ENCODE measurements at places on chromosomes 13 and 19.
A peak's percentile ranks its signal among the peaks of the same experiment; 100 is the strongest.

DNA sequence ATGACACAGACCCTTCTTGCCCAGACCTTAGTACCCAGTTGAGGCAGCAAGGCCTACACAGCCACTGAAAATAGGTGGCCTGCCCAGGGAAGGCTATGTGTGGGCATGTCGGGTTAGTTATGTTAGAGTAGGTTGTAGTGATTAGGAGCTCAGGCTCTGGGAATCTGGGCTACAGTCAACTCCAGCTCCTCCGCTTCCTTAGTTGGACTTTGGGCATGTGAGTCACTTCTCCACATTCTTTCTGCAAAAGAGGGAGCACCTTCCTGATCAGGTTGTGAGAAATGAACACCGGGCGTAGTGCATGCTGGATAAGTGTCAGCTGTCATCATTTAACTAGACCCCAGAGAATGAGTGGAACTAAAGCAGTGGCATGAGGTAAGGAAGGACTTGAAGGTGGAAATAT lies 64.8 kb downstream of the ARHGAP35 start:
- no peak for DNase-seq

DNA sequence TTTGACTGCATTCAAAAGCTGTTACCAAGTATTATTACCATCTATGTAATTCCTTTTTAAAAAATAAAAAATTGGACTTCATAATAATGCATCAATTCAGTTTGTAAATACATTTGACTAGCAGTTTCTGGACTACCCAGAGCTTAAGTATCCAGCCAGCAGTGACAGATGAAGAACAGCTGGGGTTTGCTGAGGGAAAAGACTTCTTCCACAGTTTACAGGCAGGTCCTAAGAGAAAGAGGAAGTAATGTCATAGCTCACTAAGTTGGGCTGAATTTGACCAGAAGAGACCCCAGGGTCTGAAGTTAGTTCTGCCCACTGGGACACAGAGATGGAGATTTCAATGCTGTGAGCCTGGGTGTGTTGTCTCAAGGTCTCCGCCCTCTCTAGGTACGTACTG lies 96.4 kb downstream of the MBNL2 start:
- DNase-seq, result no peak

DNA sequence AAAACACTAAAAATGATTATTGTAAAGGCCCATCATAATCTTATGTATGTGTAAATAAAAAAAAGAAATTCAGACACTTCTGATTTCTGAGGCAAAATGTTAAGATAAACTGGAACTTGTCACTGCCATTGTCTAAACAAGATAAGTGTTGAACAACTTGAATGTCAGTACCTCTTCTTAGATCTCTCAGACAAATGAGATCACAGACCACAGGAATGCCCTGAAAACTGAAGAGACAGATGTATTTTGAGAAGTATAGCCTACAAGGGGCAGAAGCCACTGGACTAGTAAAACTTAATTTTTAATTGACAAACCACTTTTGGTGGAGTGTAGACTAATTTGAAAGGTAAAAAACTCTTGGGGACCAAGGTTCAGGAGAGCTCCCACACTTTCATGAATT lies 375.5 kb upstream of the SLITRK5 start:
- DNase-seq, result no peak

DNA sequence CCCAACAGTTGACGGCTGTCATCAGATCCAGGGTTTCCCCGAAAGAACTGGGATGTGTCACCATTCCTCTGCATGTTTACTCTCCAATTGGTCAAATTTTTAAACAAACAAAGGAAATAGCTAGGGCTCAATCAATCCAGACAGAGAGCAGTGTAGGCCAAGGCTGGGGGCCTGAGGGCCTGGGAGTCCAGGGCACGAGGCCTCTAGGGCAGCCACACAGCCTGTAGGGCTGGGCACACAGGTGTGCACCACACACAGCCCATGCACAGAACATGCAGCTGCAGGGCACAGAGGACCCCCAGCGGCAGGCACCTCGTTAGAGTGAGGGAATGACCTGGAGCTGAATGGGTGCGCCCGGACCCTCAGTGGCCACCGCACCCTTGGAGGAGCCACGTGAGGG lies 9.5 kb downstream of the MIER2 start:
- no peak for DNase-seq

DNA sequence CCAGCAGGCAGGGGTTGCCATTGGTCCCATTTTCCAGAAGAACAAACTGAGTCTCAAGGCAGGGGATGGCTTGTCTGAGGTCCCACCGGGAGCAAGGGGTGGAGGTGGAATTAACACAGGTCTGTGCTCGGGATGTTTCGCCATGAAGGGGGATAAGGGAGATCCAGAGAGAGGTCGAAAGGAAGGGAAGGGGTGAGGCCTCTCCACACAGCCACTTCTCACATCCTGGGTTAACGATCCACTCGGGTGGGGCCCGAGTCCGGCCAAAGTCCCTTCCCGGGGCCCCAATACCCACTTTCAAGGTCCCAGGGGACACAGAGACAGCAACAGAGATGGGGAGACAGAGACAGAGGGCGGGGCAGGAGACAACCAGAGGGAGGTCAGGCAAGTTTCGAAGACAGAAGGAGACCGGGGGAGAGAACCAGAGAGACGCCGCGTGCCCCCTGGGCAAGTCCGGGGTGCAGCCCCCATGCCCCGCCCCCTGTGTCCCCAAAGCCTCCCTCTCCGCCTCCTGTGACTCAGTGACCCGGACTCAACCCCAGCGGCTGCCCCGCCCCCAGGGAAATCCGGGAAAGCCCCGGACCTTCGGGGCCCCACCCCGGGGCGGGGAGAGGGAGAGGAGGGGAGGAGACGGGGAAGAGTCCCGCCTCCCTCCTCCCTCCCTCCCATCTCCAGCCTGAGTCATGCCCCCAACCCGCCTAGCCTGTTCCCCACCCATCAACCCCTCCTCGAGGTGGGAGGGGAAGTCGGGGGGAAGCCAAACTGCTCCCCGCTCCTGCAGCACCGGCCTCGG lies 1.4 kb upstream of the BCL3 start:
- DNase-seq, result peak; percentile 97

GRCh38 chr19:46351241-46352041 lies 4.6 kb downstream of the PPP5C start:
- DNase-seq, result peak; percentile 78

DNA sequence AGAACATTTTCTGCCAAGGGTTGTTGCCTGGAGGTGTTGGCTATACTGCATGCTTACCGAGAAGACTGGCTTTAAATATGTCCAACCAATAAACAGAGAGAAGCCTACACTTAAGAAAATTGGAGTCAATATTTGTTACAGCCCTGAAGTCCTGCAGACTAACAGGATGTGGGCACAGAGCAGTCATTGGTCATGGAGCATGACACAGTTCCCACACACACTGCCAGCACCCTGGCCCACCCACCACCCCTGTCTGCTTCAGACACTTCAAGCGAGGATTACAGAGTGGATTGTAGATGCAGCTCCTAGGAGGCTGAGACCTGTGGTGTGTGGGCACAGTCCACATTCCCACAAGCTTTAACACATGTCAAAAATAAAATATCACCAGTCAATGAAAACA lies 21.0 kb upstream of the SERP2 start:
- no peak for DNase-seq

DNA sequence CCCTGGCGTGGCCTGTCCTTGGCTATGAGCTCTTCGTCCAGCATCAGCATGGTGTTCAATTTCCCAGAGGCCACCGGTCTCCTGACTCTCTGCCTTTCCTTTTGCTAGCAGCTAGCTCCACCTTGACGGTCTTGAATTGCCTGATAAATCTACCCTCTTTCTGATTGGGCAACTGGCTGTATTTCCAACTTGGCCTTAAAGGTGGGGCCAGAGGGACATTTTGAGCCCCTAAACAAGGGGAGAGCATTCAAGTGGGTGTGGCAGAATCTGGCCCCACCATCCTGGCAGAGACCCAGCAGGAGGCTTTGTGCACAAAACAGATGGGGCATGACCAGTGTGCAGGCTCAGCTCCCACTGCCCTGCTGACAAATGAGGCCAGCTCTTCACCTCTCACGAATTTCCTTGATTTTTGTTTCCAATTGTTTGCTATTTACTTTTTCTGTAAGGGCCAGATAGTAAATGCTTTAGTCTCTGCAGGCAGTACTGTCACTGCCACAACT lies 148.9 kb upstream of the VSTM2B start:
- DNase-seq, result no peak

GRCh38 chr19:12800923-12801465 lies 606 bp downstream of the PRDX2 start:
- no peak for DNase-seq

- DNase-seq, result peak; percentile 96
These were observed 8.4 kb downstream of the ZNF808 start for GRCh38 chr19:52535771-52536447.

DNA sequence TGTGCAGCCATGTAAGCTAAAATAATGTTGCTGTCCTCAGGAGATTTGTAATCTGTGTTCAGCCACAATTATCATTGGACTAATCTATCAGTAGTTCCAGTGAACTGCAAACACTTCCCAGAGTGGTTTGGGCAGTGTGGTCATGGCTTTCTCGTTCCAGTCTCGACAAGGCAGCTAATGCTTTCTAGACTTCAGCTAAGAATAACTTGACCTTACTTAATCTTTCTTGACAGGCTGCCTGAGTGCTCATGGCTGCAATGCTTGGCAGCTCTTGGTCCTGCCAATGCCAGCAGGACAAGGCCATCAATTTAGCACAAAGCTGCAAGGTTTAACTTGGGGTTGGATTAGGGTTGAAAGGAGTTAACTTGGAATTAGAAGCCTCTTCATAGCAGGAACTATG lies 32.8 kb downstream of the ATP12A start:
- no peak for DNase-seq

DNA sequence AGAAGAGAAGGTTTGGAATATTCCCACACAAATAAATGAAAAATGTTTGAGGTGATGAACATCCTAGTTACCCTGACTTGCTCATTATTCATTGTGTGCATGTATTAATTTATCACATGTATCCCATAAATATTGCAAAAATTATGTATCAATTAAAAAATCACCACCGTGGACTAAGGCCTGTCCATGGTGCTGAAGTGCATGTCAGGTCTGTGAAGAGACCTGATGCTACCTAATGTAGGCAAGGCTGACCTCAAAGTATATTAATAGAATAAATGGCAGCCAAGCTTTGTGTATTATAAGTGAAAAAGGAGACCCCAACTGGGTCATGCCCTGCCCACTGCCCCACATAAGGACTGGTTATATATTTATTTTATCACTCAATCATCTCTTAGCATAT lies 34.4 kb upstream of the ZNF835 start:
- no peak for DNase-seq

GRCh38 chr13:24063281-24063877 lies 97.1 kb upstream of the SPATA13 start:
- peak; percentile 67 for DNase-seq

DNA sequence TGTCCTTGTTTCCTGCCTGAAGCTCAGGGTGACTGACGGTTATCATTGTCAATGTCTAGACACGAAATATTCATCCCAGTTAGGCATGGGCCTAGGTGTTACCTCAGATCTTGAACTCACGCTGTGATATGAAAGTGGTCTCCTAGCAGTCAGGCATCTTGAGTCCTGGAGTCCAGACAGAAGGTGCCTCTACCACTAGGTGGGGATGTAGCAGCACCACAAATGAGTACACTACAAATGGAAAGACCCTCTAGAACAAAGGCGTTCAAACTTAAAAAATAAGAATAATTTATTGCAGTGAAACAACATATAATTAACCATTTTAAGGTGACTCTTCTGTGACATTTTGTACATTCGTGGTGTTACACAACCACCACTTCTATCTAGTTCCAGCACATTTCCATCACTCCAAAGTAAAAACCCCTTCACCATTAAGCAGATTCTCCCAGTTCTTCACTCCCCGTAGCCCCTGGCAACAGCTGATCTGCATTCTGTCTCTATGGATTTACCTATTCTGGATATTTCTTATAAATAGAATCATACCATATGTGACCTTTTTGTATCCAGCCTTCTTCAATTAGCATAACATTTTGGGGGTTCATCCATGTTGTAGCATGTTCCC lies 11.9 kb upstream of the FRY start:
- DNase-seq, result peak; percentile 77

DNA sequence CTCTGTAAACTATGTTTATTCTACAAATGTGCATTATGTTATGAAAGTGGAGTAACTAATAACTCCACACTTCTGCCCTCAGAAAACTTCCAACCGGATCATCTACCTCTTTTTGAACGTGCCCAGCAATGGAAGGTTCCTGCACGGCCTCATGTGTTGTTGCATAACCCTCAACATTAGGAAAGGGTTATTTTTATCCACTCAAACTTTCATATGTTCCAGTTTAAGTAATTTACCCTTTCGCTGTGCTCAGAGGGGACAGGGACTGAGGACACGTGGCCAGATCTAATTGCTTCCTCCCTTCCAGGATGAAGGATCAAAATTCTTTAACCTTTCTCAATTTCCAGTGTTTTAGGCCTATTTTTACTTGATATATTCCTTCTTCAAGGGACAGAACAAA lies 29.6 kb downstream of the IRS2 start:
- no peak for DNase-seq

GRCh38 chr19:18682807-18683108 lies 722 bp upstream of the CRTC1 start:
- DNase-seq, result no peak

DNA sequence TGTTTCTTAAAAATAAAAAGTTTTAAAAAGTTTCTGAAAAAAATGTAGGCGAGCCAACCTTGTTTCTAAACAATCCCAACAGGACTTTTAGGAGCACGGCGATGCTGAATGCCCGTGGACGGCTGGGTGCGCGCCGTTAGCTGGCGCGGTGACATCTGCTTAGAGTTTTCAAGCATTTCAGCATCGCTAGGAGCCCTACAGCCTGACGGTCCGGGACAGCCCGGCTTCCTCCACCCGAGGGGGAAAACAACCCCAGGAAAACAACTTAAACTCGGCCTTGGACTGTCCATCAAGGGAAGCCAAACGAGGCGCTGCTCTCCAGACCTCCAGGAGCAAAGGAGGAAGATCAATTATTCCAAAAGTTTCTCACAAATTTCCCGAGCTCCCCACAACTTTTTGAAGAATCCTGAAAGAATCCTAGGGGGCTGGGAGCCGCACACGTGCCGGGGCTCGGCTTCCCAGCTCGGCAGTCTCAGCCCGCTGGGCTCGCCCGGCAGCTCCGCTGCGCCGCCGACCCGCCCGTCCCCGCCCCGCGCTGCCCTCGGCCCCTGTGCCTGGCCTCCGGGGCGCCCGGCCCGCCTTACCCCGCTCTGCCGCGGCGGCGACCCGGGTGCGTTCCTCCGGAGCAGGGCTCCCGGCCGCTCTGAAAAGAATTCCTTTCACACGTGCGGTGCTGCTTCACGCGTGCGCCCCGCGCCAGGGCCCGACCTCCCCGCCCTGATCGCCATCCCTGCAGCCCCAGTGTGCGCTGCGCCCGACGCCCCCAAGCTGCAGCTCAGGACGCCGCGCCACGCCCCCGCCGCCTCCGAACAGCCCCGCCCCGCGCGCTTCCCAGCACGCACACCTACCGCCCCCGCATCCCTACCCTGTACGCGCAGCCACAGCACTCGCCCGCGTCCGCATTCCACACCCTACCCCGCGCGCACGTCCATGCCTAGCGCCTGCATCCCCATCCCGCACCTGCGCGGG lies at the start of gene GJA3:
GJA3 (minus strand) TSS at position 747 of the 969 bp plus-strand sequence. CDS start 17,764 bp downstream, outside the sequence.
- DNase-seq, result peak; percentile 86

DNA sequence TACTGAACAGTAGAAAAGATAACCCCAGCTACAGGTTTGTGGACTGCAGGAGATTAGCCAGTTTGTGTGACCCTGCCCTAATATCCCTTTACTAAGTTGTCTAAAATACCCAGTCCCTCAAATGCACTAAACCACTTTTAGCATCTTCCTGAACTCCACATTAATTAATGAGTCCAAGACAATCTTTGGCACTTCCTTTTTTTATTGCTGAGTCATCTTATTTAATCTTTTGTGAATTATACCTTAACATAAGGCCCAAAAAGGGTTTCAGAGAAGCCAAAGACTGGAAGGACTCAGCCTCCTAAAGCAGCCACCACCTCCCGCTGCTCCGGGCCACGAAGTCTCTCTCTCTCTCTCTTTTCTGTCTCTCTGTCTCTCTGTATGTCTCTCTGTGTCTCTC lies 48.8 kb upstream of the PDCD5 start:
- DNase-seq, result no peak

- DNase-seq, result no peak
These were observed 143.9 kb downstream of the COL4A1 start for GRCh38 chr13:110162866-110163658.

Data from activated CD4-positive, alpha-beta T cell treated with anti-CD3 and anti-CD28 coated beads, Interleukin-2, amount 10 ng/mL, durations not matched to agents 24 days and 14 days (primary cell).